ENCODE measurements at places on chromosomes 6 and 20.

DNA sequence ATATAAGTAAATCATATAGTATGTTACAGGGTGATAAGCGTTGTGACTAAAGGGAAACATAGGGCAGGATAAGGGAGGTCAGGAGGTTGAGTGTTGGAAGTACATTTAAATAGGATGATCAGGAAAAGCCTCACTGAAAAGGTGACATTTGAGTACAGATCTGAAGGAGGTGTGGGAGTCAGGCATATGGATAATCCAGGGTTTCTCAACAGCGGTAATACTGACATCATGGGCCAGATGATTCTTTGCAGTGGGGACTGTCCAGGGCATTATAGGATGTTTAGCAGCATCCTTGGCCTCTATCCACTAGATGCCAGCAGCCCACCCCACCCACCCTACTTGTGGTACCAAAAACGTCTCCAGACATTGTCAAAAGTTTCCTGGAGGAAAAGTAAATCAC, 292.6 kb upstream of the PREP start:
- no peak for DNase-seq

DNA sequence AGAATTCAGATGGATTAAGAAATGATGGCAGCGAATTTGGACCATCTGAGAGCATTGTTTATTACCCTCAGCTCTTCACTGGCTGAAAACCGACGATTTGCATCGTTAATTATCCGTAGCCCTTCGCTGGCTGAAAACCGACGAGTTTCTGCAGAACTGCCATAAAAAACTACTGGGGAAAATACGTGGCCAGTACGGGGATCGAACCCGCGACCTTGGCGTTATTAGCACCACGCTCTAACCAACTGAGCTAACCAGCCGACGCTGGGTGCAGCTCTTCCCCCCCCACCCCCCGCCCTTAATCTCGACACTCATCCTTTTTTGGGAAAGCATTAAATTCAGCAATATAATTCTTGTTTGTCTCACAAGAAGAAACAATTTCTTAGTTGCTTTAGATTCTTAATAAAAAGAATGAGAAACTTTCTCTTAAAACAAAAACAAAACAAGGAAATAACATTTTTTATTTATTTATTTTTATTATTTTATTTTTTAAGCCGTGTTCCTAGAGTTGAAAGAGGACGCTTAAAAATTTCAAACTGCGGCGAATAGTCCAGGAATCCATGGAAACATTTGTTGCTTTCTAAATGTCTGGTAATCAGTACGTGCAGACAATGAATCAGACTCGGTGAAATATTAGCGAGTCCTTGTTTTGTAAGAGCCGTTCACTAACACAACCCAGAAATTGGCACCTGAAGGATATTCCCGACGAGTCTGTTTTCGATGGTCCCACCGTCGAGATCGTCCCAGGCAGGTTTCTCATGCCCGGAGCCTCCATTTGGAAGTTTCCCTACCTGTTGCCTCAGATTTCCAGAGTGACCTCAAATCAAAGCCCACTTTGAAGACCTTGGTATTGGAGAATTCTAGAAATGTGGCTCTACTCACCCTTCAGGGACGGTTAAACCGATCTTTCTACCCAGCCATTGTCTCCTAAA, 27.8 kb downstream of the PRSS16 start:
- DNase-seq: peak; percentile 34

- DNase-seq: no peak
Measured at GRCh38 chr6:122800906-122801305, 11.8 kb downstream of the SMPDL3A start.

DNA sequence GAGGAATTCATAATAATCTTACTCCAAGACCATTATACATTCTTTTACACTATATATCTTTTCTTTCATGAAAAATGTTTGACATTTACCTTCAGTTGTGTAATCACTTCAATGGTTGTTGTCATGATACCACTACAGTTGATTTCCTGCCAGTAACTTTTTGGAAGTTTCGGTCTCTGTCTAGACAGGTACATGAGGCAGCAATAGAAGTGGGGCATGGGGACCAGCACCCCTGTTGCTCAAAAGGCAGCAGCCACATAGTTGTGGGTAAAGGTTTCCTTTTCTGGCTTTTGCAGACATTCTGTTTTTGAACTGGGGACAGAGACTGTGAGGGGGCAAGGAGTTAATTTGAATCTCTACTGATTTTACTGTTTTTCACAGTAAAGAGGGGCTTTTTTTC, 14.1 kb downstream of the SAMD5 start:
- DNase-seq: no peak

All from fibroblast of skin of right biceps (primary cell).